ENCODE measurements at places on chromosomes 16 and 17.

DNA sequence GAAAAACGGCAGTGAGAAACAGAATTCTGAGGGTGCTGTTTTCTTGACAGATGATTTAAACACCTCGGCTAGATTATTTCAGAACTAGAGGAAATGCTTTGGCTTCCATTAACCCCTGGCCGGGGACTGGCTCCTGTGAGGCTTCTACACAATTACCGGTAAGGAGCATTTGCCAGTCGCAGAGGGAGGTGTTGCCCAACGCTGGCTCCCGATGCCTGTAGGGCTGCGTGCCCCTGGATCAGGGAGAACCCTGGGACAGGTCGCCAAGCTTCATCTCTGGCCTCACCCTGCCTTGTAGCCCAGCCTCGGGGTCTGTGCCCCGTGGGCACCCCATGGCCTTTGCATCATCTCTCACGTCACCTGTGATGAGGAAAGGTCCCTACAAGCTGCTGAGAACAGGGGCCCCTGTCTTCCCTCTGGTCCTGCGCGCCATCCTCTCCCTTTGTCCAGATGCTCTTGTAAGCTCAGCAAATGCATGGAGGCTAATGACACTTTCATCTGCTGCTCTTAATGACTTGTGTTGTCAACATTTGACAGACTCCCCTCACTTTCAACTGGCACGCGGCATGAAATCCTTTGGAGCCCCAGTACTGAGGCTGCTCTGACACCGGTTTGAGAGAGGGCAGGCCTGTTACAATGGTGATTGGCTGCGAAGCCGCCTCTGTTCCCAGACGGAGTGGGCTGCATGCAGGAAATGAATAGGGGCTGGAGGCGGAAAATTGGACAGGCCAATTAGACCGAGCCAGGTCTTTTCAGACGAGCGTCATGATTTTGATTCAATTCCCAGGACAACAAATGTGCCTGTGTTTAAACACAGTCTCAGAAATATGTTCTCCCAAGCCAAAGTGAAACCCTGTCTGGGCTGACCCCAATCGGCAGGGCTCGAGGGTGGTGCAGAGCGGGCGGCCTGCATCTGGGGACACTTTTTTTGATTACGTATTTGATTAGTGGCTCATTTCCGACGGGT is 85.5 kb upstream of the DOC2B start:
- no peak for DNase-seq

DNA sequence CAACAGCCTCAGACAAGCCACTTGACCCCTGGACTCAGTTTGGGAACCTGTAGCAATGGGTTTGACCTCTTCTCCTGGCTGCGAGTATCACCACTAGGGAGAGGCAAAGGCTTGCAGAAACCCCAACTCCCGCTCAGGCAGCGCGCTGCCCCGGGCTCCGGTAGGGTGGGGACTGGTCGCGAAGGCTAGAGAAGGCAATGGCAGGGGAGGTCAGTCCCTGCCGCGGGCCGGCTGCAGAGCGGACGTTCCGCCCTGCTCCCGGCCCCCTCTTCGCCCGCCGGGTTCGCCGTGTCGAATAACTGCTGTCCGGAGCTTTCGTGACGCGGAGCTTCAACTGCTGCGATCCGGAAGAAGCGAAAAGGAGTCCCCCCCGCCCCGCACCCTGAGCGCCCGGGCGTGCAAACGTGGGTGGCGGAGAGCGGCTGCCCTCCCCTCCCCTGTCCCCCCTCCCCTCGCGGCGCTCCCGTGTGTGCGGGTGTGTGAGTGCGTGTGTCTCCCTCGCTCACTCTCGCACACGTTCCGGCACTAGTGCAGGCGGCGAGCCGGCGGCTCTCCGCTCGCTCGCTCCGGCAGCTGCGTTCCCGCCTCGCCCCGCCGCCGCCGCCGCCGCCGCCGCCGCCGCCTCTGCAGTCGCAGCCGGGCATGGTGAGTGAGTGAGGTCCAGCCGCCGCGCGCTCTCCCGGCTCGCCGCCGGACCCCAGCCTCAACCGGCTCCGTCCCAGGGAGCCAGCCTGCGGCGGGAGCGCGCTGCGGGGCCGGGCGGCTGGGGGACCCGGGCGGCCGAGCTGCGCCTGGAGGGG is 772 bp upstream of the SHISA6 start:
- no peak for DNase-seq

DNA sequence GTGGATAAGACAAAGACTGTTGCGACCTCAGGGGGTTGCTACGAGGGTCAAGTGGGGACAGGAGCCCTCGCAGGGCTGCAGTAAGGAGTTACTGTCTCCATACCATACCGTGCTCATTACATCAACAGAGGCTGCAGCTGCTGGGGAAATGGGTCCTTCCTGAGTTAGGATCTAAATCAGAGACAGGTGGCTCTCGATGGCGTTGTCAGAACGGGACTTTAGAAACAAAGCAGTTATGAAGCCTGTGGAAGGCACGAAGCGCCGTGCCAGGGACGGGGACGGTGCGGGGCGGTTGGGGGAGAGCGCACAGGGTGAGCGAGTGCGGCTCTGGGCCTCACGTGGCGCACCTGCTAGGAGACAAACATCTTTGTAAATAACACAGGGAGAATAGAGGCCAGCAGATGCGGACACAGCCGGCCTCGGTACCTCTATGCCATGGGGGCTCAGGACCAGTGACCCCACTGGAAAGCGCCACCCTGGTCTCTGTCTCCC is 34.4 kb downstream of the ZCCHC14 start:
- DNase-seq = no peak

- DNase-seq = peak; percentile 37
Observed at GRCh38 chr17:79970576-79971068, 65.0 kb downstream of the TBC1D16 start.
